ENCODE measurements at places on chromosomes 6 and 20. TPM values are rescaled to one million over a fixed set of nuclear protein-coding genes. Genes with fewer than 3 reads are reported as not detected.

DNA sequence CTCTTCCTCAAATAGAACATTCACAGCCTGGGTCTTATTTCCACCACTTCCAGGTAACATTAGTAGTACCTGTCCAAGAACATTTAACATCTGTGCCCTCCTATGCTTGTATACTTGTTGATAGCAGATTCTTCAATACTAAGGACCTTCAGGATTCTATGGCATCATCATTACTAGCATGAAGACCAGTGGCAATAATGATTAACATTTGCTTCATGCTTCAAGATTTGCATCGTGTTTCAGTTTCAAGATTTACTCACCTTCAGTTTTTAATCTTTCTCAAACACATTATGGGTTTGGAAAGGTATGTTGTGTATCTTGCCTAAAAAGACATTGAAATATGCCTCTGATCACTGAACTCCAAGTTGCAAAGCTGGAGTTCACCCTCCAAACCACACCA, 412.8 kb upstream of the NRSN1 start:
- H3K27me3 ChIP-seq, result no peaks in the 10 kb centered on the region
- DNase-seq, result no peak
- H3K36me3 ChIP-seq, result no peaks in the 10 kb centered on the region
- no peaks in the 10 kb centered on the region for H3K4me1 ChIP-seq
- no peak overlapping the region for H3K4me3 ChIP-seq

- H3K27me3 ChIP-seq, result peaks cover 6% of the 10 kb centered on the region
- no peak overlapping the region for H3K4me3 ChIP-seq
- H3K27ac ChIP-seq, result peak overlapping the region; percentile 53
Observed at GRCh38 chr6:42933205-42933604, 3.9 kb downstream of the CNPY3 start.

Gene HAO1
- total RNA-seq, result not detected

DNA sequence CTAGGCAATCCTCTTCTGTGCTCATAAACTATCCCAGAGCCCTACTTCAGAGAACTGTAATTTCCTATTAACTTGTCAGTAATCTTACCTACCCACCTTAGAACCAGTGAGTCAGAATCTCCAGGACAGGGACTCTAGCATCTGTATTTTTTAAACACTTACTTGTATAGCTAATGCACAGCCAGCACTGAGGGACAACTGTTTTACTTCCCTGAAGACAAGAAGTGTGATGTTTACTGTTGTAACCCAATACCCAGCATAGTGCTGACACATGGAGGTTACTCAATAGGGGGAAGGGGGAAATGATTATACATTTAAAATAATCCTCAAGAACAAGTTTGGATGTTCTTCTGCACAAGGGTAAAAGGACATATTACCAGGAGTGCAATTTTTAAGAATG, 130.8 kb downstream of the BTBD9 start:
- no peaks in the 10 kb centered on the region for H3K36me3 ChIP-seq
- H3K4me3 ChIP-seq, result no peak overlapping the region
- H3K27ac ChIP-seq, result no peak overlapping the region

Gene TAGAP
- 0.41 TPM for total RNA-seq

- no peak overlapping the region for H3K27ac ChIP-seq
- DNase-seq, result no peak
- H3K27me3 ChIP-seq, result peaks cover 9% of the 10 kb centered on the region
Observed at GRCh38 chr20:59774921-59775686, 158.3 kb downstream of the SYCP2 start.

DNA sequence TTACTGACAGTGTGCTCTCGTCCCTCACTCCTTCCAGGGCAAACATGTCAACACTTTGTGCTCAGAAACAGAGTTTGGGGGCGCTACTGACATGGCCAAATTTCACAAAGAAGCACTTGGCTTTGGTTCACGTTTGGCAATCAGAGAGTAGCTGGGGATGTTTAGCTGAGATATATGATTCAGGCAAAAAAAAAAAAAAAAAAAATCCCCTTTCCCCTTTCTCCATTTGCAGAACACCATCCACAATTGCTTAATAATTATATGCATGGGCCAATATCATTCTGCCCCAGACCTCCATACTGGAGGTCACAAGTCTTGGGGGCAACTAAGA, 128.4 kb upstream of the ADGRF1 start:
- H3K4me1 ChIP-seq, result peaks cover 8% of the 10 kb centered on the region
- H3K4me3 ChIP-seq, result no peak overlapping the region
- H3K27ac ChIP-seq, result no peak overlapping the region
- H3K27me3 ChIP-seq, result no peaks in the 10 kb centered on the region

Gene SIRPG
- not detected for total RNA-seq

DNA sequence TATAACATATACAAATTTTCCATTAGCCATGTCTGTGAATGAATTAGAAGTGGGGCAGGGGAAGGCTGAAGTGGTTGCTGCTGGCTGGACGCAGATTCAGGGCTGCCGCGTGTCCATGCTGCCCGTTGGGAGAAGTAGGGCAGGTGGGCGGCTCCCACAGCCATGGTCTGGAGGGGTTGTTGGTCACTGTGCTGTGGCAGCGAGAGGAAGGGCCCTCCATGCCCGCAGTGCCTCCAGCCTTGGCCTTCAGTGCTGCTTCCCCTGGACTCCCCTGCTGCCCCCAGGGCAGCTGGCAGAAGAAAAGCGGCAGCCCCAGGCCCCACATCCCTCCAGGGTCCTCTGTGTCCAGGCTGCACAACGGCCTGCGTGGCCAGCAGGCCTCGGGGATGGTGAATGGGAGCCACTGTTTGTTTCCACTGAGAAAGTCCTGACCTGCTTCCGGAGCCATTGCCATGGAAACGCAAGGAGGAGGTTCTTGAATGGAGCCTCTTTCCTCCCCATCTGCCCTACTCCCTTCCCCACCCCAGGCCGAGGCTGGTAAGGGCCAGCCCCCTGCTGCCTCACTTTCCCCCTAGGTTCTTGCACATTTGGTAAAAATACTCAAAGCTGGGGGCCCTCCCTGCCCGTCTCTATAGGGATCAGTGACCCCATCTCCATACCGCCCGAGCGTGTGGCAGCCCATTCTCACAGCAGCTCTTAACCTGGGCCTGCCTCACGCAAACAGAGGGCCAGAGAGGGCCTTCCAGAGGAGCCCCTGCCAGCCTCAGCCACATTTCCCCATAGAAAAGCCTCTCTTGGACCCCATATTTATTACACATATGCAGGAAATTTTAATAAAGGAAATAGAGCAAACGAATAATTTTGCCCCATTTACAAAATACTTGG, 113.3 kb downstream of the SASH1 start:
- peaks cover 6% of the 10 kb centered on the region for H3K27me3 ChIP-seq
- H3K4me3 ChIP-seq, result peak overlapping the region; percentile 35
- H3K4me1 ChIP-seq, result peaks cover 52% of the 10 kb centered on the region
- peaks cover 57% of the 10 kb centered on the region for H3K36me3 ChIP-seq
- no peak for DNase-seq

DNA sequence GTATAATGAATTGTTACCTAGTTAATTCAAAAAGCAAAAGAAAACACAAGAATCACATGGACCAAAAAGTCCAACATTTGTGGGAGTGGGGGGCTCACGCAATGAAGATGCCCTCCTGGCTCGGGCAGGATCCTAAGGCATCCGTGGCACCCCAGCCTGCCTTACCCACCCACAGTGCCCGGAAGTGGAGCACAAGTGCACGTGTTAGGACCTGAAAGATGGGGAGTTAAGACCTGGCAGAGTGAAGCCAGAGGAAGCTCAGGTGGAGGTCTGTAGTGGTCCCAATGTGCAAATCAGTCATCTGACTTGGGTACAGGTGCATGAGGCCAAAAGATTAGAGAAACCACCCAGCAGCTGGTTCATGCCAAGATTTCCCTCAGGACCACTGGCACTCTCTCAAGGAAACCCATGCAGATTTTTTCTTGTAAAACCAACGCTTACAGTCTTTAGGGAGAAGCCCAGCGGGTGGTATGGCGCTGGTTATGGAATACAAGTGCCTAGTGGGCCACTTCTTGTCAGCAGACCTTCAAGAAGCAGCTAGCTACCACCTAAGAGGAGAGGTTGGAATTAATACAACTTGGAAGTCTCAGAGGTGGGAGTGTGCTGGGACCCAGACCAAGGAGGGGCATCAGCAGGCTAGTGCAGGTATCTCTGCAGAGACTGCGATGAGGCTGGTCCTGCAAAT, 42.1 kb downstream of the BFSP1 start:
- no peak overlapping the region for H3K4me3 ChIP-seq
- H3K36me3 ChIP-seq, result no peaks in the 10 kb centered on the region
- H3K27ac ChIP-seq, result no peak overlapping the region
- H3K27me3 ChIP-seq, result no peaks in the 10 kb centered on the region

DNA sequence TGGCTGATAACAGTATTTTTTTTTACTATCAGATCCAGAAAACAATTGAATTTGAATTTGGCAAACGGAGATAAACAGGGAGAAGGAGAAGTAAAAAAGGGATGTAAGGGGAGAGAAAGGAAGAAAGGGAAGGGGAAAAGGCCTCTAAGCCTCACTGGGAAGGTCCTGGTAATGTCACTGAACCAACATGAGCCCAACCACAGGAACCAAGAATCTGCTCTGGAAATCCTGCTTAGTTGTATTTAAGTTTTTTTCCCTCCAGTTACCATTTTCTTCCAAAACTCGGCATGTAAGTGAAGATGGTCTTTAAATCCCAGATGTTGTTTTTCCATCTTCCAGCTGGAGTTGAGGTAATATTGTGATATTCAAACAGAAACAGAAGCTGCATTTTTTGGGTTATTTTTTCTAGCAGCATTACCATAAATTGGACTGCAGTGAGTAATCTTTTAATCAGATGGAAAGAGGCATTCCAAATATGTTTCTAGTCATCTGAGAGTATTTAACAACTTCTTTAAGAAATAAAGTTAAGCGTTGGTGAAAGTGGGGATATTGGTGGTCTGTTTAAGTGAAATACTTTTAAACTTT, 91.1 kb downstream of the TXNDC5 start:
- no peak overlapping the region for H3K4me3 ChIP-seq
- no peak for DNase-seq
- peaks cover 18% of the 10 kb centered on the region for H3K4me1 ChIP-seq
- peaks cover 6% of the 10 kb centered on the region for H3K27me3 ChIP-seq
- no peak overlapping the region for H3K27ac ChIP-seq

Gene NMBR
- total RNA-seq, result not detected

Gene CAGE1
- not detected for total RNA-seq

DNA sequence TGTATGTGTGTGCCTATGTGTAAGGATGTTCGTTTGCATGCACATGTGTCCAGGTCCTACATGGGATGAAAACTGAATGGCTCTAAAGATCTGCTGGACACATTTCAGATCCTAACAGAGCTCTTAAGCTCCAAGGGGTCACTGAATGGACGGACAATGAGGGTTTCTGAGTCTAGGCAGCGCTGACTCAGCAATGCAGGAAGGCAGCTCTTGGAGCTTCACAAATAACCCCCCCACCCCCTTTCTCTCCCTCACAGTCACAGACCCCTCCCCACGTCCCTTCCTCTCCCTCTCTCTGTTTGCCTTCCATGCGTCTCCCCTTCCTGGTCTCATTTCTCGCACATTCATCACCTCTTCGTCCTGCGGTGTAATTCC, 369.8 kb downstream of the PREX1 start:
- H3K27ac ChIP-seq, result no peak overlapping the region
- H3K4me1 ChIP-seq, result peaks cover 2% of the 10 kb centered on the region
- H3K4me3 ChIP-seq, result no peak overlapping the region
- H3K27me3 ChIP-seq, result peaks cover 6% of the 10 kb centered on the region
- no peaks in the 10 kb centered on the region for H3K36me3 ChIP-seq

DNA sequence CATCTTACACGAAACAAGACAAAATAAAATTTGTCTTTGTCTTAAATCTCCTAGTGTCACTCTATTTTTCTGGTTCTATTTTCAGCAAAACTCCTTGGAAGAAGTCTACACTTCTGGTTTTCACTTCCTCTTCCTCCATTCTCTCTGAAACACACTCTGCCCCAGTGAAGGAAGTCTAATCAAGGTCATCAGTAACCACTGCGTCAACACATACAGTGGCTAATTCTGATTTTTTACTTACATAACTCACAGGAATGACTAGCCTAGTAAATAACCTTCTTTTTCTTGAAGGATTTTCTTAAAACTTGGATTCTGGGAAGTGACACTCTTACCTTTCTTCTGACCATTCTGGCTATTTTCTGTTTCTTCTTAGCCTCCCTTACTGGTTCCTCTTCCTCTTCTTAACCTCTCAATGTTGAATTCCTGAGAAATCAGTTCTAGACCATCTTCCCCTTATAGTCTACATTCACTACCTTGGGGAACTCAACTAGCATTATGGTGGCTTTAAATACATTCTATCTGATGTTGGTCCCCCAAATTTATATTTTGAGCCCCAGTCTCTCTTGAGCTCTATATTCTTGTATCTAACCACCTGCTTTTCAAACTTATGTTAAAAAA, 37.5 kb downstream of the AIG1 start:
- no peaks in the 10 kb centered on the region for H3K4me1 ChIP-seq
- H3K27ac ChIP-seq, result no peak overlapping the region
- no peaks in the 10 kb centered on the region for H3K36me3 ChIP-seq
- DNase-seq, result no peak
- no peak overlapping the region for H3K4me3 ChIP-seq
- no peaks in the 10 kb centered on the region for H3K27me3 ChIP-seq

- H3K27ac ChIP-seq, result no peak overlapping the region
- peaks cover 6% of the 10 kb centered on the region for H3K4me1 ChIP-seq
- peaks cover 5% of the 10 kb centered on the region for H3K36me3 ChIP-seq
- no peak overlapping the region for H3K4me3 ChIP-seq
Observed at GRCh38 chr6:149045404-149045803, 272.1 kb upstream of the TAB2 start.

GRCh38 chr6:15439410-15440025, 193.6 kb downstream of the JARID2 start:
- peaks cover 13% of the 10 kb centered on the region for H3K27me3 ChIP-seq
- peak overlapping the region; percentile 44 for H3K4me3 ChIP-seq
- peaks cover 12% of the 10 kb centered on the region for H3K36me3 ChIP-seq
- peaks cover 76% of the 10 kb centered on the region for H3K4me1 ChIP-seq
